BE2C (cell line): ENCODE measurements at places on chromosomes 4 and X.

DNA sequence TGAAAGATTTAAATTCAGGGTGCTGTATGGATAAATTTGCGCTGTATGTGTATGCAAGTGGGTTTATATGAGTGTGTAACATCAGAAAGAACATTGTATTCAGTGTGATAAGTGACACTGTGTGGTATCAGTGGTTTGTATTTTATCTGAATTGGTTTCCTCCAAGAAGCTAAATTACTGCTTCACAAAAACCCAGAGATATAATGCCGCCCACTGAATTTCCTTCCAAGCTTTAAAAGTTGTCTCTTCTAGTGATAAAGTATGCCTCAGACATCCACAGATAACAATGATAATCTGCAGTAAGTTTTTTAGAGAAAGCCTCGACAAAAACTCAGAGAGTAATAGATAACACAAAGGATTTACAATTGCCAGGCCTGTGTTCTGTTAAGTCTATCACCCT, 710.6 kb upstream of the HS3ST1 start:
- DNase-seq, result no peak

- DNase-seq, result peak; percentile 53
These were observed 3.4 kb downstream of the ATP1B4 start for GRCh38 chrX:120365320-120365719.

GRCh38 chrX:131739823-131740222, 195.9 kb downstream of the OR13H1 start:
- DNase-seq, result no peak

DNA sequence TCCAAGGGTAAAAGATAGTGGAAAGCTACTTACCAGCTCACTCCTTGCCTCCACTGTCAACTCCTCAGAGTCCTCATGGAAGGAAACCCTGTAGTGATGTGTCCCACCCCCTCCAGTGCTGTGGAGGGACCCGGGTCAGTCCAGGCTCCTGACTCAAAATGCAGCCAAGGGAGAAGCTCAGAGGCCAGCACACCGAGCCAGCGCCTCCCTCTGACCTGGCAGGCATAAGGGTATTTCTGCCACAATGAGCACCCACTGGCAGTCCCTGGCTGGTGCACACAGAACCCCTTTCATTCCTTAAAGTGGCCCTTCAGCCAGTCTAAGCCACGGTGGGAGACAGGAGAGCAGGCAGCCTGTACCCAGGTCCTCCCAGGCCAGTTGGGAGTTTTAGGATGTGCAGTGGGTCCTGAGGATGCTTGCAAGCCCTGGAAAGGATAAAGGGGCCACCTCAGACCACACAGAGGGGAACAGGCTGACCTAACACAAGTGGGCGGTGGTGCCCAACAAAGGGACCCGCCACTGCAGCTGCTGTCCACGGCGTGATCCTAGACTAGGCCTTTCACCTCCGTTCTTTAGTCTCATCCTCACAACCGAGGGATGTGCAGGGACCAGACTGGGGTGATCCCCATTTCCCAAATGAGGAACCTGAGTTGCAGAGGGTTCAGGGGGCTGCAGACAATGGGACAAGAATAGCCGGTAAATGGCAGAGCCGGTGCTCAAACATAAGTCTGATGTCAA, 5.7 kb downstream of the JAKMIP1 start:
- no peak for DNase-seq

DNA sequence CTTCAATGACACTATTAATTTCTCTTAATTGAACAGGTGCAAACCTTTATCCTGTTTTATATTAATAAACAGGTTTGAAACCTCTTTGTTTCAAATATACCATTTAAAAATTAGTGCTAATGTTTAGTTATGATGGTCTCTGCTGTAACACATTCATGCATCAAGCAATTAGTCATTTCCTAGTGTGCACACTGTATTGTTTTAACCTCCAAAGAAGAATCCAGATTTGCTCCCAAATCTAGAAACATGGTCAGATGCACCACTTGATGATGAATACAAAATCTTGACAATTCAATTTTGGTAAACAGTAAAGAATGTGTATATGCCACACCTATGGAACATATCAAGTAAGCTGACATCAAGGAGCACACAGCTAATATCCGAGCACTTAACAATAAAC, 157.1 kb downstream of the TRIML1 start:
- DNase-seq, result no peak

- peak; percentile 11 for DNase-seq
These were observed 172.3 kb upstream of the RPS6KA3 start for GRCh38 chrX:20438871-20439526.

GRCh38 chr4:104906276-104906675, 240.4 kb upstream of the TET2 start:
- no peak for DNase-seq

DNA sequence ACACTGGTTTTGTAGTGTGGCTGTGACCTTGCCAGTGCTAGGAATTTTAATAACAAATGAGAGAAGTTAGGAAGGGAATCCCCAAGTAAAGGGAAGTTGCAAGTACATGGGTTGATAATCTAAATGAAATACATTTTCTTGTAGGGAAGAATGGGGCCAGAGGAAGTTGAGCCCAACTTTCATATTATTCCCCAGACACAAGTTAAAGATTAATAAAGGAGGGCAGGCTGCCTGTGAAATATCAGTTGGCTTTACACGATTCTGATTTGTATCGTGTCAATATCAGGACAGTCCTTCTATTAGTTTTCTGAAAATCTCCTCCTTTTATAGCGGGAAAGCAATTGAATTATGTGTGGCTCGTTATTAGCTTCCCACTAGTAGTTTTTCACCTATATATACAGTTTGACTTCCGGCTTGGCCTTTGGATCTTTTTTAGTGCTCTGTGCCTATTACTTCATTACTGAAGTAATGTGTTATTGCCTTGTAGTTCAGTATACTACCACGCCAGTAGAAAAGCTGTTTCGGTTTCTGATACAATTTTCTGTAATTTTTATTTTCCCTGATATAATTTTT, 1.7 kb downstream of the PDLIM5 start:
- DNase-seq, result no peak

DNA sequence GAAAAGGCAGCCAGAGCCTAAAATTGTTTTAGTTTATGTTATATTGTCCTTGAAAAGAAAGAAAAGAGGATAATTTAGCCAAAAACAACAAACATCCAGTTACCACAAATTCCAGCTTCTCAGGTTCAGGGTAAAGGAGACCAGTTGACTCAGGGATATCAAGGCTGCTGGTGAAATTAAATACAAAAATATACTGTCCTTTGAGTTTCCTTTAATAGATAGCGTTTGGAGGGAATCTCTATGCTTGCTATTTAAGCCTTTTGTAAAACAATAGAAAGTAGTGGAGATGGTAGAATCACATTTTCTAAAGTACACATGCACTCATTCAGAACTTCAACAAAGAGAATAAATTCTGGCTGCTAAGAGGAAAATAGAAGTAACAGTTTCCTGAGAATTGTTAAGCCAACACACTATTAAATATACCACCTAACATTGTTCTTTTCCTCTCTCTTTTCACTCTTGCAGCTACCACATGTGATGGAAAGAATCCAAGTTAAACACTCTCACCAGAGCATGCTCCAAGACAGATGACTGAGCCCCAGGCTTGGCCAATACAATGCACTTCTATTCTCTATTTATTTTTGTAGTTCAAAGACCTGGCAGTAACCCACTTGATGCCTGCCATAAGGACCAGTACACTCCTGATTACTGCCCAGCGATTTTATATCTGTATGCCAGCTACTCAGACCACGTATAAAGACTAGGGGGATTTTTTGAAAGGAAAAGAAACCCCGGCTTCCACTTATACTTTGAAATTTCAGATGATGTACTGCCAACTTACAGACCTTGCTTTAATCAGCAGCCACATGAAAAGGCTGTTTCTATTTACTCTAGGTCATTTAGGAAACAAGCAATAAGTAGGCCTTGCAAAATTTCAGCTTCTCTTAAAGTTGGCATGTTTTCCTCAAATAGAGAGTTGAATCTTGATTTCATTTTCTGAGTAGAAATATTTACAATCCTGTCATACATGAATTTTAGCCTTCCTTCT, 756.9 kb downstream of the FAT4 start:
- DNase-seq, result peak; percentile 16

DNA sequence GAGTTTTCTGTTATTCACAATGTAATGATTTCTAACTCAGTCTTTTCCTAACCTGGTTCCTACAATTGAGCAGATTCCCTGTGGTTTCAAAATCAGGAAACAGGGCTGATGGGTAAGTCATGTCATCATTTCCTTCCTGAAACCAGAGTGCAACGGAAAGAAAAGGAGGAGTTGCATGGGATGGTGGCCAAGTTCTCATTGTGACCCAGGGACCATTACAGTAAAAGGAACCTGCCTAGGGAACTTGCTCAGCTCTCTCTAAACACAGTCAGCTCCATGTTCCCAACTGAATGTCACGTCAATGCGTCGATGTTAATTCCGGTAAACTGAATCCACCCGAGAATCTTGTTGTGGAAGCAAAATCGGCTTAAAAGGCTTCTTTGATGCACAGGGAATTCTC, 51.2 kb downstream of the LGI2 start:
- no peak for DNase-seq

GRCh38 chrX:149898554-149898953, 17.6 kb downstream of the MAGEA8 start:
- no peak for DNase-seq

GRCh38 chrX:133415276-133416105, at the start of gene GPC4:
GPC4 (minus strand) TSS chrX:133415489; CDS start chrX:133414965, 524 bp downstream.
- DNase-seq, result no peak

DNA sequence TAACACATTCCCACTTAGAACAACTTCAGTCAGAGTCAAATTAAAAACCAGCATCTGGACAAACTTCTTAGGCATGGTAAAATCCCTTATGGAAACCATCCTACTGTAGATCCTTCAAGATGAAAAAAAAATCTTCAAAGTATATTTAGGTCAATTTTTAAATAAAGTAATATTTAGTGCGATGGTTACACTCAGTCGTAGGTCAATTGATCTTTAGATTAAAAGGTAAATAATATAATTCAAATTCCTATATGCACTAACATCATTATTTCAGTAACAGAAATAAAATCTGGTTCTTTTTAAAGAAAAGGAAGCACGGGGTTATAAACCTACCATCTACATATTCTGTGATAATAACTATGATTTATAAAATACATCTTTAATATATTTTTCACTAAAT, at the start of gene UGT2A2:
TSS of gene UGT2A2 (minus strand) at position 101 of the 400 bp plus-strand sequence. CDS start at position 99, 2 bp downstream.
- no peak for DNase-seq

DNA sequence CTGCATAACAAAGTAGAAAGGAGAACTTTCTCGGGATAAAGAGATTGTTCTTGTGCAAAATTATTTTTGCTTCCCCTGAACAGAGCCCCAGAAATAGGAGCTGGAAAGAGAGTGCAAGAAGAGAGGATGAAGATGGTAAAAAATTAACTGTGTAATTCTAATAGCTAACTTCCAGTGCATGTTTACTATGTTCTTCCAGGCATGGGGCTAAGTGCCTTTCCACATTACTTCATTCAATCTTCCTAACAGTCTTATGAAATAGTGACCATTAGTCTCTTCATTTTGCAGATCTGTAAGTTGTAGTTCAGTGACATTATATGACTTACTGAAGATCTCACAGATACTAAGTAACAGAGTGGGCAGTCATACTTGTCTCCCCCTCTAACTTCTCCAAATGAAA, 61.1 kb upstream of the KLHL13 start:
- DNase-seq, result no peak

DNA sequence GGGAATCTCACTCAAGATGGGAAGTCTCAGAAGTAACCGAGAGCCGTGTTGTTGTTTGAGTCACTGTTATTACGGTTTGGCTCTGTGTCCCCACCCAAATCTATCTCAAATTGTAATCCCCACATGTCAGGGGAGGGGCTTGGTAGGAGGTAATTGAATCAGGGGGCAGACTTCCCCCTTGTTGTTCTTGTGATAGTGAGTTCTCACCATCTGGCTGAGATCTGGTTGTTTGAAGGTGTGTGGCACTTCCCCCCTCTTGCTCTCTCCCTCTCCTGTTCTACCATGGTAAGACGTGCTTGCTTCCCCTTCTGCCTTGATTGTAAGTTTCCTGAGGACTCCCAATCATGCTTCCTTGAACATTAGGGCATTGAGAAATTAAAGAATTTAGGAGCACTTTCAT, 37.0 kb downstream of the HAND2 start:
- no peak for DNase-seq

DNA sequence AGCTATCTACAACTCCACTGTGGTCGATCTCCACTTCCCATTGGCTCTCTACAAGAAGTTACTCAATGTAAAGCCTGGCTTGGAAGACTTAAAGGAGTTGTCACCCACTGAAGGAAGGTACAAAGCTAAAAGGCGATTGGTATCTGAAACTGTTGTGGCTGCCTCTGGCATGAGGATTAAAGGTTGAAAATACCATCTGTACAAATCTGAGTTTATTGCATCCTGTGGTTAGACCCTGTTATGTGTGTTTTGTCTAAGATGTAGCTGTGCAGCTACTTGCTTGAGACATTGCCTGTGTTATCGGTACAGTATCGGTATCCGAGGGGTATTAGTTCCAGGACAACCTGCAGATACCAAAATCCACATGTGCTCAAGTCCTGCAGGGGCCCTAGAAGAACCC, 16.4 kb downstream of the NAP1L5 start:
- no peak for DNase-seq

DNA sequence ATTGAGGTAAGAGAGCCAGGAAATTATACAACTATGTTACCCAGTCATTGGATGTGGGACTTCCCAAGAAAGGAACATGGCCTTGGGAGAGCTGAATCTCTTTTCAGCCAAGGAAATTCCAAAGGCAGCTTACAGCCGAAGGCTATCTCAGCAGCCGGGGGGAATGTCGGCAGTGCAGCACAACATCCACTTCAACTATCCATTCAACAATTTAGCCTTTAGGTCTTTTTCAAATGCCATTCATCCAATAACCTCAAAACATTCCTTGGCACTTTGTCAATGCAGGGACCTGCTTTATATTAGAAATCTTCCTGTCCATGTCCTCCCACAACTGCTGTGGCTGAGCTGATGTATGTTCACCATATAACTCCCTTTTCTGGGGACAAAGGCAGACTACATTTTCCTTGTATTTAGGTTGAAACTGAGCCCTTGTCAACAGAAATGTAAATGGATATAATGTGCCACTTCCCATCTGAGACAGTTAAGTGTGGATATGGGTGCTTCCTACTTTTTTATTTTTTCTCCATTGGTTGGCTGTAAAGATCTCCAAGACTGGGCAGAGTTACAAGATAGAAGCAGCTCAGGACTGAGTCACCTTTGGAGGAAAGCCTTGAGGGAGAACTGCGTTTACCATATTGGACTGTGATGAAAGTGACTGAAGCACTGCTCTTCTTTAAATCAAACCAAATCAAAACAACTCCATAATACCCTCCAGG, 94.8 kb downstream of the GPRIN3 start:
- DNase-seq, result no peak

- no peak for DNase-seq
These were observed 30.8 kb downstream of the GPM6B start for GRCh38 chrX:13786048-13786447.

DNA sequence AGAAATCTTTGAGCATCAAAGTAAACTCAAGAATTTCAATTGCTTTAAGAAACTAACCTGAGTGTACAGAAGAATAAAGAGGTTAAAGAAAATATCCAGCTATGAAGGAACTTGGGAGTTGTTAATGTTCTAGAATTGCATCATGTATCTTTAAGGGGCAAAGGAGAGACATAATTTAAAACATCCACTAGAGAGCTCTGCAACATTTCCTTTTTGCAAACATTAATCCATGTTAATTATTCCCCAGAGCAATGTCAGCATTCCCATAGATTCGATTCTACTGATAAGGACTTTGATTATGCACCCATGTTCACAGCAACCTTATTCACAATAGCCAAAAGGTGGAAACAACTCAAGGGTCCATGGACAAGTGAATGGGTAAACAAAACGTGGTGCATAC, 80.2 kb upstream of the SORBS2 start:
- no peak for DNase-seq
